ENCODE measurements at places on chromosomes 1 and 21.
A peak's percentile ranks its signal among the peaks of the same experiment; 100 is the strongest.

- no peak for DNase-seq
Observed at GRCh38 chr1:186511761-186512637, 51.1 kb upstream of the PDC start.

GRCh38 chr1:244735404-244735803 is 82.5 kb downstream of the DESI2 start:
- DNase-seq, result no peak

DNA sequence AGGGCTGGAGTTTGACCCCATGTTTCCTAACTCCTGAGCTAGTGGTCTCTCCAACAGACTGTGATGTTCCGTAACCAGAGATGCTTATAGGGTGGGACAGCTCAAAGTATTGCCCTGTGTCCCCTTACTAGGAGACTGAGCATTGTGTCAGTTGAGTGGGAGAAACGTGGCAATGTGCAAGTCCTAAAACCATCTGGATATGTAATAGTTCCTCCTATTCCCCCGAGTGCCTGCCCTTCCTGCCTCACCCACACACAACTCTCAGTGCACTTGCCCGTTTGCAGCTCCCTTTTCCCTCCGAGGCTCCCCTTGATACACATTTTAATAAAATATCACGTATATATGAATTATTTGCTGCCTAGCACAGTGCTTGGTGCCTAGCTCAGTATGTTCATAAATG is 3.4 kb downstream of the PIGV start:
- DNase-seq, result no peak

GRCh38 chr1:218742467-218743262 is 397.5 kb downstream of the TGFB2 start:
- no peak for DNase-seq

- peak; percentile 37 for DNase-seq
Observed at GRCh38 chr1:206766251-206766856, 4.2 kb upstream of the IL19 start.

- DNase-seq, result no peak
Observed at GRCh38 chr1:218851586-218851985, 322.1 kb upstream of the LYPLAL1 start.

Data from stimulated activated CD8-positive, alpha-beta memory T cell treated with anti-CD3 and anti-CD28 coated beads, Interleukin-7, amount 100 ng/mL, for 24 hours (primary cell).